ENCODE measurements at places on chromosomes 1 and 21. TPM values are rescaled to one million over a fixed set of nuclear protein-coding genes. Genes with fewer than 3 reads are reported as not detected.

ADCY10 gene
- 0.10 TPM for total RNA-seq

HPCAL4 gene
- total RNA-seq = 0.21 TPM

GUCA2A gene
- not detected for total RNA-seq

PFKL gene
- total RNA-seq = 70.1 TPM

VPS13D gene
- 33.1 TPM for total RNA-seq

DNMT3L gene
- total RNA-seq = not detected

HFM1 gene
- total RNA-seq = 0.39 TPM

TNFSF18 gene
- total RNA-seq = not detected

LY9 gene
- 0.10 TPM for total RNA-seq

CRABP2 gene
- total RNA-seq = 1,115 TPM

PRR9 gene
- not detected for total RNA-seq

TEDDM1 gene
- total RNA-seq = not detected

AMY1A gene
- total RNA-seq = not detected

DRAXIN gene
- total RNA-seq = 0.13 TPM

MAN1C1 gene
- total RNA-seq = 1.5 TPM

Measured in Panc1 (cell line).